ENCODE measurements at places on chromosomes 6 and 20. TPM values are rescaled to one million over a fixed set of nuclear protein-coding genes. Genes with fewer than 3 reads are reported as not detected.

GRCh38 chr20:25987073-25987927 is 290.6 kb upstream of the ZNF337 start:
- peak overlapping the region; percentile 33 for H3K4me3 ChIP-seq
- H3K36me3 ChIP-seq = no peaks in the 10 kb centered on the region
- H3K27me3 ChIP-seq = no peaks in the 10 kb centered on the region
- peak; percentile 36 for DNase-seq
- H3K27ac ChIP-seq = no peak overlapping the region

DNA sequence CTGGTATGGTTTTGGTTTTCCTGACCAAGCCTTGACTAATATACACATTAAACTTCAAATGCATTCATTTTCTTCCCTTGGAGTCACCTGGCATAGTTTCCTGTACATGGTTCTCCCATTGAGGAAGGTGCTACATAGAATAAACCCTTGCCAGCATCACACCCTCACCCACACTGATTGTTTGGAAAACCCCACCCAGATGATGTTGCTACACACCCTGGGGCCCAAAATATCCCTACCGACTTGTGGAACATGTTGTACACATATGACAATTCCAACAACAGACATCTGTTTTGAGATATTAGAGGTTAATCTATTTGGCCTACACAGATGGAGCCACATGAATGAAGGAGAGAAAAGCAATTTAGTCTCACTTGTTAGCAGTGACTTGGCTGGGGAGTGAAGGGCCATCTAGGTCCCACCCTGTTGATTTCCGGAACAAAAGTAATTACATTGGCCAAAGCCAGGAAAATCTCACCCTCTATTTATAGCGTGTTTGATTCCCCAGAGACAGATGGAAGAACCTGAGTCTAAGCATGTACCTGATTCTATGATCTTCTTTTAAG is 606.0 kb upstream of the BTBD3 start:
- H3K27ac ChIP-seq = no peak overlapping the region
- H3K4me3 ChIP-seq = no peak overlapping the region
- H3K36me3 ChIP-seq = no peaks in the 10 kb centered on the region
- DNase-seq = no peak
- H3K4me1 ChIP-seq = no peaks in the 10 kb centered on the region

Gene MYCT1
- total RNA-seq = not detected

DNA sequence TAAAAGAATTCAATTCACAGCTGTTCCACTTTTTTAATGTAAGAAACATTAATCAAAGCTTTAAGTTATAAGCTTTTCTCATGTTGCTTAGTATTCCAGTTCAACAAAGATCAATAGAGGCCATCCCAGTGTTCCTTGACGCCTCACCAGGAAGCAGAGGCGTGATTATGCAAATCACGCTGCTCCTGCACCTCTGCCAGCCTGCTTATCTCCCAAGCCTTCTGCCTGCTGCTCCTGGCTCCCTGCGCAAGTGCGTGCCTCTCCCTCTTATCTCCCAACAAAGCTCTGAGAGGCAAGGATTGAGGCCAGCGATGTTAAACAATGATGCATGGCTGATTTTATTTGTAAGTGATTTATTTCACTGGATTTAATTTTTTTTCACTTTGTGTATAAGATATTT is 42.8 kb downstream of the INSM1 start:
- H3K27ac ChIP-seq = peak overlapping the region; percentile 26
- peaks cover 2% of the 10 kb centered on the region for H3K36me3 ChIP-seq
- H3K27me3 ChIP-seq = no peaks in the 10 kb centered on the region
- peaks cover 7% of the 10 kb centered on the region for H3K4me1 ChIP-seq

Gene CLIC5
- 1.5 TPM for total RNA-seq

DNA sequence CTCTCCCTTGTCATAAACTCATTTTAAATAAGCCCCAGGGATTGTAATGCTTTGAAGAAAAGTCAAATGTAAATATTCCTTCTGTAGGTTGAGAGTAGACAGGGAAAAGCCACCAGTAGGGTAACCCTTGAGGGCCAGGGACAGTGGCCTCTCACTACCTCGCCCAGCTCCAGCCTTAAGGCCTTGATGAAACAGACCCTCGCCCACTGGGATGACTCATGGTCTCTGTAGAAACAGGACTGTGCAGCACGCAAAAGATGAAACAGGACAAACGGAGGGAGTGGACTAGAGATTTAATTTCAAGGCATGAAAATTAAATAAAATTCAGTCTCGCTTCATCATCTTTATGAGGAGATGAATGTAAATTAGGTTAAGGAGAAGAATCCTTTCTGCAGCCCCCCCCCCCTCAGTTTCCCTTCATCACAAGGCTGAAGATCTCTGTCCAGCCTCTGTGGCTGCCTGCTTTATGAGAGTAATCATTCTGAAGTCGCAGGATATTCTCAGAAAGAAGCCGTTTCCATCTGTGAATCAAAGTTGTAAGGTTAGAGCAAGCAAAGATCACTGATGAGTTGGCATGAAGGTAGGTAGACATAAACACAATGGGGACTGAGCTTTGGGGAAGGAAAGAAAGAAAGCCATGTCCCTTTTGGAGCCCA is 60.4 kb downstream of the TMEM200A start:
- no peaks in the 10 kb centered on the region for H3K36me3 ChIP-seq

All from activated naive CD4-positive, alpha-beta T cell treated with anti-CD3 and anti-CD28 coated beads for 36 hours (primary cell).